ENCODE measurements at places on chromosomes 16 and 17. TPM values are rescaled to one million over a fixed set of nuclear protein-coding genes. Genes with fewer than 3 reads are reported as not detected.

- peak; percentile 23 for ATAC-seq
These were observed 57.2 kb downstream of the C16orf82 start for GRCh38 chr16:27123795-27124409.

GRCh38 chr16:54053891-54054820, 232.4 kb downstream of the IRX3 start:
- ATAC-seq: no peak

DNA sequence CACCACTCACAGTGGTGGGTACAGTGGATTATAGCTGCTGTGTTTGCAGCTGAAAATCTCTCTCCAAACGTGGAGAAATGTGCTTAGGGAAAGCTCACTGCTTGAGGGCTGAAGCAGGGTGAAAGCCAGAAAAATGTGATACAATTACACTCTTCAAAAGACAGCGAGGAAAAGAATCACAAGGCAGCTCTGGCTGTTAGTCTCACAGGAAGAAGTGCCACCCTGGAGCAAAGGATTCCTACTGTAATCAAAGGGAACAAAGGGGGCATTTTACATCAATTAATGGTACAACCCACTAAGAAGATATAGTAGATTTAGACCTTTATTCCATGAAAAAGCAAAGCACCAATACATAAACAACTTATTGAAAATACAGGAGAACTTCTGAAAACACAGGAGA, 48.1 kb upstream of the IRX5 start:
- ATAC-seq: no peak

DNA sequence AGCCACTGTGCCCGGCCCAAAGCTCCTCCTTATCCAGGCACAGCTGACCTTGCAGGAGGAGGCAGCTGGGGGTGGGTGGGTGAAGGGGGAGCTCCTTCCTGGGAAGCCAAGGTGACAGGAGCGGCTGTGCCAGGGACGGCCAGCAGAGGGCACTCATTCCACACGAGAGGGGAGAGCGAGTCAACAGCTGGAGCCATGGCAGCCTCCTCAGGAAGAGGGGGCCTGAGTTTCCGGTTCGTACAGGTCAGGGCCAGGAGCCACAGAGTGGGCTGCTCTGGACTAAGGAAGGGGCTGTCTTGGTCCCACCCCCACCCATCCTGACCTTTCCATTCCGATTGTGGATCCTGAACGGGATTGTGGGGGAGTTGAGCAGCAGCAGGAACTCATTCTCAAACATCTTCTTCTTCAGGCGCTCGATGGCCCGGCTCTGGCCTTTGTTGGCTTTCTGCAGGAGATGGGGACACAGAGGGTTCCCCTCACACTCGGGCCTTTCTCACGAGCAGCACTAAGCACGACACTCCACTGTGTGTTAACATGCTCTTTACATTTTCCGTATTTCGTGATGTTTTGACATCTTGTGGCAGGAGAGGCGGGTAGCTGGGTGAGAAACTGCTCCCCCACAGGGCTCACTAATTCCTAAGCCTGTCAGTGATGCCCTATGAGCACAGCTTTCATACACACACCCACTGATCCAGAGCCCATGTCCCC, 61.6 kb downstream of the TIMM22 start:
- peak; percentile 45 for ATAC-seq

GRCh38 chr17:75826561-75827307, 17.5 kb downstream of the UNC13D start:
- ATAC-seq: no peak

DNA sequence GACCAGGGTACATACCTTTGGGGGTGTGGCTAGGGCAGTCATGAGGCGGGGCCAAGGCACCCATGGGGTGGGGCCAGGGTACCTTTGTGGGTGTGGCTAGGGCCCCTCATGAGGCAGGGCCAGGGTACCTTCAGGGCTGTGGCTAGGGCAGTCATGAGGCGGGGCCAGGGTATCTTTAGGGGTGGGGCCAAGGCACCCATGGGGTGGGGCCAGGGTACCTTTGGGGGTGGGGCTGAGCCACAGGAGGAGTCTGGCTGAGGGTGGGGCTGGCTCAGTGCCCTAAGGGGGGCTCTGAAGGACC, 3.5 kb downstream of the GNG13 start:
- ATAC-seq: peak; percentile 54

The CLEC18B gene
- 2.0 TPM for total RNA-seq

The CDH1 gene
- total RNA-seq: 1.8 TPM

The HBA1 gene
- total RNA-seq: not detected

The MYH2 gene
- total RNA-seq: not detected
